C1 segment of cervical spinal cord (tissue), 14 donors: ENCODE measurements at places on chromosomes 2 and 18.

- no peak for DNase-seq
Observed at GRCh38 chr2:114238910-114239559, 203.4 kb upstream of the DPP10 start.

GRCh38 chr2:191637182-191638078, 40.5 kb upstream of the NABP1 start:
- no peak for DNase-seq

DNA sequence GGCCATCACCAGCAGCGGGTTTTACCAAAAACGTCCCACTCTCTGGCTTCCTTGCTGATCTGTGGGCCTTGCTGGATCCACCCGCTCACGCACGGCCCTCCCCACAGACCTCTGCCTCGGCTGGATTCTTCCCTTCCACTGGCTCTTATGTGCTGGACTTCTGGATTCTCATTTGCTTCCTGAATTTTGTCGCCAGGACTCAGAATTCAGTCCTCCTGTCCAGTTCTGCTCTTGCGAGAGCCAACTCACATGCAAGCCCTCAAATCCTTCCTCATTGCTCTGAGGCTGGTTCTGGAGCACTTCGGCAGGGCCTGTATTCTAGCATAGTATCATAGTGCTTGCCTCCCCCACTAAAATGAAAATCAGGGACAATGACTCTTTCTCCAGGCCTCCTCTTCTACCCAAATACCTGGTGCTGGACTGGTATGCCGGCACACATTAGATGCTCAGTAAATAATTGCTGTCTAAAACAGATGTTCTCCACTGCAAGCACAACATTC, 115.5 kb downstream of the ATL2 start:
- DNase-seq: no peak

DNA sequence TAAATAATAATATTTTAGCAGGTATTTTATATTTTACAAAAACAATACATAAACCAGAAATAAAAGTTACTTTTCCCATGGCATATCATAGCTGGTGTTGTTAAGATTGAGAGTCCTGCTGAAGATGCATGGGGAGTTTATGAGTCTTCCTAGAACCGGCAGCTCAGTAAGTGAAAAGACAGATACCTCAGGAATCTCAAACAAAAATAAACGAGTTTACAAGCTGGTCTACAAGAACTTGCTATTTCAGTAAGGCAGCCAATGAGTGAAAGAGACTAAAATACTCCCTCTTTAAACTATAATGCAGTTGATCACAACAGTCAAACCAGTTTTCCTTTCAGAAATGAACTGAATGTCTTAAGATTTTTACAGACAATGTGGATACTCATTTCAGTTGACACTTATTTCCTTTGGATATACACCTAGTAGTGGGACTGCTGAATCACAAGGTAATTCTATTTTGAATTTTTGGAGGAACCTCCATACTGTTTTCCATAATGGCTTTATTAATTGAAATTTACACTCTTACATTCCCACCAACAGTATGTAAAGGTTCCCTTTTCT, 8.9 kb downstream of the GAREM1 start:
- DNase-seq: no peak

DNA sequence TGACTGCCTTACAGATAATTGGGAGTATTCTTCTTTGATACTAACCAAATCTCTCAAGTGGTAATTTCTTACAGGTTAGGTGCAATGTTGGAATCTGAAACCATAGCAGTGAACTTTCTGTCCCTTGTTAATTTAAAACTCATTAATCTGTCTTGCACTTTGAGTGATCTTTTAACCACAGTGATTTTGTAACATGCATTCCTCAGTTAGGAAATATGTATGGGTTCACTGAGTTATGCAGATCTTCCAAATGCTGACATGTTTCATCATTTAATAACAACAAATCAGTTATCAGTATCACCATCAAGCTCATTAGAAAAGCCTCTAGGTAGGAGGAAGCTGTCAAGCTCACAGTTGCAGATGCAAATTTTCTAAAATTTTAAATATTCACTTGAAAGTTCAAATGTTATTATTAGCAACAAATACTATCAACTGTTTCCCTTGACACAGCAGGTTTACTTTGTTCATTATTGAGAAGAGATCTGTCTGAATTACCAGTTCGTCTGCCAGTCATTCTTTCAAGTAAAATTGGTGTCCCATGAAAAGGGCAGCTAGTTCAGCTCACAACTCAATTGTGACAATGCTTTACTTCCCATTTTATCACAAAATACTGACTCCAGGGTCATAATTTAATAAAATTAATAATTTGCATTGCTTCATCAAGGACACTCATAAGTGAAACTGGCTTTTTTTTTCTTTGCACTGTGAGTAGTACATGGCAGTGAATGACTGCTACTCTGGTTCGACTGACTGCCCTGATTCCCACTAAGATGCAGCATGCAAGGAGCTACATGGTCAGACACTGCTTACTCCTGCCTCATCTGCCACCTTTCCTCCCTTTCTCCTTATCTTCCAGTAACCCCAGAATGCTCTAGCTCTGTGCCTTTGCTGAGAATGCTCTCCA, 31.6 kb downstream of the SUCLG1 start:
- no peak for DNase-seq

- no peak for DNase-seq
Observed at GRCh38 chr18:13218997-13219396, 437 bp downstream of the LDLRAD4 start.

GRCh38 chr2:229856413-229856812, 65.4 kb downstream of the TRIP12 start:
- no peak for DNase-seq

- DNase-seq: no peak
Observed at GRCh38 chr18:36331521-36331971, 34.0 kb downstream of the FHOD3 start.

DNA sequence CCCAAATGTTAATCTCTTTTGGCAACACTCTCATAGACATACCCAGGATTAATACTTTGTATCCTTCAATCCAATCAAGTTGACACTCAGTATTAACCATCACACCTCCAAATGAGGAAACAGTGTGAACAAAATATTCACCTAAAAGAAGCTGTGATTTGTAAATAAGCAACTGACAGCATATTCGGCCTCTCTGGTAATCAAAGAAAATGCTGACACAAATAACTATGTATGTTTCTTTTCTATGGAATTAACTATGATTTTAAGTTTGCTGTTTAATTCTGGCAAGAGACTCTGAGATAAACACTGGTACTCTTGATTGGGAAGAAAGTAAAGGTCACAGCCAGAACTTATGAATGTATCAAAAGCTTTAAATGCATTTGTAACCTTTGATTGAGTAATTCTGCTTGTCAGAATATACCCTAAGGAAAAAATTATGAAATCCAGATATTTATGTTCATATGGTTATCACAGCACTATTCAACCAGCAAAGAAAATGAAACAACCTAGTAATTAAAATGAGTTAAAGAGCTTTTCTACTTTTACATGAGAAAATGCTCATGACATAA, 3.6 kb upstream of the GYPC start:
- DNase-seq: no peak

GRCh38 chr2:216445501-216445900, 33.2 kb downstream of the SMARCAL1 start:
- DNase-seq: no peak
